ENCODE measurements at places on chromosomes 12 and 14. TPM values are rescaled to one million over a fixed set of nuclear protein-coding genes. Genes with fewer than 3 reads are reported as not detected.

The IL31 gene
- not detected for total RNA-seq

The ZFHX2 gene
- 4.2 TPM for total RNA-seq

The ACVRL1 gene
- total RNA-seq, result 12.3 TPM

The STAC3 gene
- total RNA-seq, result 0.54 TPM

The ITGA7 gene
- total RNA-seq, result 32.1 TPM

The SLC35E3 gene
- total RNA-seq, result 16.2 TPM

The ADAMTS20 gene
- total RNA-seq, result 0.82 TPM

The SLC17A8 gene
- total RNA-seq, result 8.8 TPM

The TRHDE gene
- total RNA-seq, result 31.1 TPM

The SSPN gene
- 7.3 TPM for total RNA-seq

The DHH gene
- total RNA-seq, result 0.54 TPM

The PTGDR gene
- 0.36 TPM for total RNA-seq

The DPF3 gene
- total RNA-seq, result 60.9 TPM

The POTEG gene
- not detected for total RNA-seq

The SRGAP1 gene
- 39.0 TPM for total RNA-seq

The FSCB gene
- total RNA-seq, result 0.18 TPM

Measured in cerebellum (tissue), 4 donors.